ENCODE measurements at places on chromosomes 11 and 22. TPM values are rescaled to one million over a fixed set of nuclear protein-coding genes. Genes with fewer than 3 reads are reported as not detected.
A peak's percentile ranks its signal among the peaks of the same experiment; 100 is the strongest.

The KRTAP5-11 gene
- not detected for total RNA-seq

DNA sequence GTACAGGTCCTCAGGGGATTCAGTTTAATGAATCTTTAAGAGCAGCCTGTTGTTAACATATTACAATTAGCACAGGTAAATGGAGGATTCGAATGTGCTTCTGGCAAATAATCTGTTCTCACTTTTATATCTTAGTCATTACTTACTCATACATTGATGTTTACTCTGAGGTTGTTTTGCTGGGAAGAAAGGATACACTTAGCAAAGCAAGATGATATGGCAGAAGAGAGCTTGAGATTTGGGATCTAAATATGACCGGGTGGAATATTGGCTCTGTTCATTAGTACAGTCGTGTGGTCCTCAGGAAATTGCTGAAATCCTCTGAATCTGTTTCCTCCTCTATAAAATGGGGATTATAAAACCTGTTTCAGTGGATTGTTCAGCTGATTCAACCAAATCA is 59.7 kb downstream of the SPON1 start:
- no peaks in the 10 kb centered on the region for H3K36me3 ChIP-seq
- no peak overlapping the region for H3K27ac ChIP-seq
- peaks cover 8% of the 10 kb centered on the region for H3K4me1 ChIP-seq
- DNase-seq = no peak
- no peak overlapping the region for H3K4me3 ChIP-seq

GRCh38 chr11:68066742-68067141 is 27.9 kb downstream of the TCIRG1 start:
- H3K27ac ChIP-seq = no peak overlapping the region
- DNase-seq = no peak
- H3K4me1 ChIP-seq = no peaks in the 10 kb centered on the region
- H3K27me3 ChIP-seq = no peaks in the 10 kb centered on the region
- no peak overlapping the region for H3K4me3 ChIP-seq

GRCh38 chr11:35403765-35404387 is 15.5 kb downstream of the SLC1A2 start:
- no peaks in the 10 kb centered on the region for H3K27me3 ChIP-seq
- H3K36me3 ChIP-seq = no peaks in the 10 kb centered on the region
- no peaks in the 10 kb centered on the region for H3K4me1 ChIP-seq
- H3K27ac ChIP-seq = no peak overlapping the region
- DNase-seq = no peak
- H3K4me3 ChIP-seq = no peak overlapping the region

The CRYBA4 gene
- total RNA-seq = not detected

The P2RX6 gene
- total RNA-seq = 3.2 TPM

DNA sequence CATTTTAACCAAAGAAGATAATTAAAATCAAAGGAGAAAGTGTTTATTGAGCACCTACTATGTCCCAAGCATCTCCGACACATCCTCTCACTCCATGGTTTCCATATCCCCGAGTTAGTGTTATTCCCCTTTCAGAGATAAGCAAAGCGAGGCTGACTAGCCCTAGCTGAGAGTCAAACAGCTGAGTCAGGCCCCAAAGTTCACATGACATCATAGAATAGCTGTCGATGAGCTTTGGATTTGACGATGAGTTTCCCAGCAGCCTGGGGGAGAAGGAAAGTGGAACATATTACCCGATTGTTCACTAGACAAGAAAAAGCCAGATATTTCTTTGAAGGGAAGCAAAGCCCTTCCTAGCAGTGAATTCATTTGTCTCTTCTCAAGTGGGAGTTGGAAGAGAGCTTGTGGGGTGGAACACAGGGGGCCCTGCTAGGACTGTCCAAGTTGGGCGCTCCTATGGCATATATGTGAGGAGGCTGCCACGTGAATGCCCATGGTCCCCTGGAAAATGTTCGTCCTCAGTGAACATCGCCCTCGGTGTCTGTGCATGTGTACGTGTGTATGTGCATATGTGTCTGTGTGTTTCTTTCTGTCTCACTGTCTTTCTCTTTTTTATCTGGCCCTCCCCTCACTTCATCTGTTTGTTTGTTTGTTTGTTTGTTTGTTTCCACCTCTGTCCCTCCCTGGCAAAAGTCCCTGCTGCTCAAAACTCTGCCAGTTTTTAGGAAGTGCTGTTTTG is 493 bp upstream of the CYTH4 start:
- no peak for DNase-seq
- peaks cover 4% of the 10 kb centered on the region for H3K4me1 ChIP-seq
- peaks cover 78% of the 10 kb centered on the region for H3K27me3 ChIP-seq
- no peaks in the 10 kb centered on the region for H3K36me3 ChIP-seq
- peak overlapping the region; percentile 96 for H3K27ac ChIP-seq

The FAM181B gene
- total RNA-seq = not detected
